ENCODE measurements at places on chromosomes 7 and 10.

DNA sequence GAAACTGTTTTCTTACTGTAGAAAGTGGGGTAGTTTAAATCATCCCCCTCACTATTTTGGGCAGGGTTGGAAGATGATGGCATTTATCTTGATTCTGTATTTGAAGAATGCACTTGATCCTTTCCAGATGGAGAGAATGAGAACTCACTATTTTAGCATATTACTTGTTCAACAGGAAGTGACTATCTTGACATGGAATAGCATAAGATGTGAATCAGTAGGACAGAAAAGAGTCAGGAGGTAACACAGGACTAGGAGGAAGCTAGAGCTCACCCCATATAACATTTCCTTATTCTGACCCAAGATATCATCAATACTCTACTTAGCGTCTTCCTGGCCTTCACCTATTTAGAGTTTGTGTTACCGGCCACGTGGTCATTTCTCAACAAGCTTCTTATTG, 400.2 kb downstream of the PHTF2 start:
- no peak for DNase-seq

GRCh38 chr7:72408966-72409637, 3.0 kb downstream of the CALN1 start:
- DNase-seq, result no peak

DNA sequence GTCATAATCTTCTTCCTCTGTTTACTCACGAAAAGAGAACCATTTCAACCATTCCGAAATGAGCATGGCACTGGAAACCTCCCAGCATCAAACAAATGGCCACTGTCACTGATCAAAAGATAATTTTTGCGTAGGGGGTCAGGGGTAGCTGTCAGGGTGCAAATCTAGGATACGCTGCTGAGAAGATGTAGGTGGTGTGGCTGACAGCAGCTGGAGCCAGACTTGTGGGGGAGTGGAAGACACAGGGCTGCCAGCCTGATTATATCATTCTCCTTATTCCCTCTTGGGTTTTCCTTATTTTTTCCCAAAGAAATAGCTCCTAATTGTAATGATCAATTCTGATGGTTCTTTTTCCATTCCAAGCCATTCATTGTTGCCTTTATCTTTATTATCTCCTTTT, 266.1 kb downstream of the SORCS1 start:
- DNase-seq, result no peak

DNA sequence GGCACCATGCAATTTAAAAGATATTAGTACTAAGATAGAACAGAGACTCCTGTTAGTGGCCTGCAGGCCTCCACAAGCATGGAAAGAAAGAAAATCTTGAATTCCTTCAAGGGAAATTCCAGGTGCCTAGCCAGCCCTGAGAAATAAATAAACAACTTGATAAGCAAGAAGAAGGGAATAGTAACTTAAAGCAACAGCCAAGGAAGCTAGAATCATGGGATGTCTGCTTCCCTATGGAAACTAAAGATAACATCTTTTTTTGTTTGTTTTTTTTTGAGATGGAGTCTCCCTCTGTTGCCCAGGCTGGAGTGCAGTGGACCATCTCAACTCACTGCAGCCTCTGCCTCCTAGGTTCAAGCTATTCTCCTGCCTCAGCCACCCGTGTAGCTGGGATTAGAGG, 128.6 kb downstream of the SKIDA1 start:
- DNase-seq, result no peak

DNA sequence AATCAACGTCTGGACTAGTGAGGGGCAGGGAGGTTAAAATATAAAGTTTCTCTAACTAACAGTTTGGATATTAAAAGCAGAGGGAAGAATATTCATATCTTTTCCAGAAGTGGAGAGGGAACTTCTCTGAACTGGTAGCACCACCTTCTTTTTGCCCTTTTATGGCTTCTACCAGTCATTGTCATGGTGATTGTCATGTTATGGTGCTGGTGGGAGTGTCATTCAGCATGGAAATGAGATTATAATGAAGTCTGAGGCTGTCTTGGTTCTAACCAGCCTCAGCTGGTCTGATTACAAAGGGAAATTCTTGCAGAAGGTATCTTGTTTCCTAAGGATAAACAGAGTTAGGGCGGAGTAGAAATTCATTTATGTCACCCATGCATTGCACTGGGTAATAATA, 523.8 kb downstream of the ZWINT start:
- no peak for DNase-seq

DNA sequence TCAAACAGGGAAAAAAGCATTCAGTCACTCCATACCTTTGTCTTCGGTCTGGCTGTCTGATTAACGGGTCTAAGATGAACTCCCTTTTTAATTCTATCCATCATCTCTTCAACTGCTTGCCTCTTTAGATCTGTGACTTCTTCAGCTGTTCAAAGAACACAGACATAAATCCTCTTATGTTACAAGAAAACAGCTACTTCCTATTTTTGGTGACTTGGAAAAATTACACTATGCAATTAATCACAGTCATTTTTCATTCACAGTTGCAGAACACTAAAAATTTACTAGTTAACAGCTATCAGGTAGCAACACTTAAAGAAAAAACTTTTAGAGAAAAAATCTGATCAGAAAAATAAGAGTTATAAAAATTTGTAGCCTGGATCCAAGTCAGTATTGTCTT, 66.0 kb downstream of the ENO4 start:
- no peak for DNase-seq
